ENCODE measurements at places on chromosomes 5 and 9. TPM values are rescaled to one million over a fixed set of nuclear protein-coding genes. Genes with fewer than 3 reads are reported as not detected.
A peak's percentile ranks its signal among the peaks of the same experiment; 100 is the strongest.

- no peak for DNase-seq
Observed at GRCh38 chr5:4027088-4027734, 431.6 kb downstream of the IRX1 start.

GRCh38 chr5:136104306-136104965 is 28.2 kb upstream of the SMAD5 start:
- no peak for DNase-seq

DNA sequence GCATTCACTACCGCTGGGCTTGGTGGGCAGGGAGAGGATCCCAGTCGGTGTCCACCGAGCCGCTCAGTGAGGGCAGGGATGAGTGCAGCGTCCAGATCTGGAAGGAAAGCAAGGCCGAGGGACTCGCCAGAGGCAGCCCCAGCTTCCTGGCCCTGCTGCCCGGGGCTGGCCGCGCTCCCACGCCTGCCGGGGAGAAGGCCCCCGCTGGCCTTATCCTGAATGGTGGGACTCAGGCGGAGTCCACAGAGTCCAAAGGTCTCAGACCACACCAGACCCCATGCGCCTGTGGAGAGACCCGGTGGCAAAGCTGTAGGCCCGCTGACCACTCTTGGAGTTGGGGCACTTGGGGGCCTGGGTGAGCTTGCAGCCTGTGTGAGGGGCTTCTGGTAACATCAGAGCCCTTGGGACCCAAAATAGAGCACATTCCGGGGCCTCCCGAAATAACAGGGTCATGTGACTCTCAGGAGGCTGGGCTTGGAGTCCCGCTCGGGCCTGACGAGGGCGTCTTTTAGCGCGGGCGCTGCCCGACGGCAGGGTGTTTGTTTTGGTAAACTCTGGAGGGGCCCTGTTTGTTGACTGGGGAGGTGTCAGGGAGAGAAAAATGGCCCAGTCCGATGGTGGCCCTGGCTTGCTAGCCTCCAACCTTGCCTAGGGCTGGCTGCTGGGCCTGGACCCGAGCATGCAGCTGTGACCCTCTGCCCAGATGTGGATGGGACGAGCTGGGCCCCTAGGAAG is 2.8 kb downstream of the RXRA start:
- DNase-seq: no peak

DNA sequence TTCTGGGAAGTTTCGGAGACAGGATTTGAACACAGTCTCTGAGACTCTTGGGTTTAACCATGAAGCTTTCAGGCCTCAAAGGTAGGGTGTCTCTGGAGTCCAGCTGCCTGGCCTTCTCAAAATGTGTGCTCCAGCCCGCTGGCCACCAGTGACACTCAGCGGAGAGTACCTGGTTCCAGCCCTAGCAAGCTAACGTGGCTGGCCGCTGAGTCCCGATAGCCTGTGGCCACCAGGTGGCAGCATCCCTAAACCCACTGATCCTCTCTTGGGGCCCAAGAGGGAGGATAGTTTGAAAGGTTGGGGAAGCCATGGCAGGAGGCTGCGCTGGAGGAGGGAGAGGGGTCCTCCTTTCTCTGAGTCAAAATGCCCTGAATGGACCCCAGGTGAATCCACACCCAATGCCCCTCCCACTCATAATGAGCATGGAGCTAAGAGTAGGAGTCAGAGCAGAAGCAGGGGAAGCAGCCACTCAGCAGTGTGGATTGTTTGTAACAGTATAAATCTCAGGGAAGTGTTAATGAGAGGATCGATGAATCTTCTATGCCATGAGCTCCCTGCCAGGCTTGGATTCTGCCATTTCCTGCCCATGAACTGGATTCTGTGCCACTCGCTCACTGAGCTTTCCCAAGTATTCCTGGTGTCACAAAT is 5.4 kb upstream of the TIFAB start:
- DNase-seq: peak; percentile 93

DNA sequence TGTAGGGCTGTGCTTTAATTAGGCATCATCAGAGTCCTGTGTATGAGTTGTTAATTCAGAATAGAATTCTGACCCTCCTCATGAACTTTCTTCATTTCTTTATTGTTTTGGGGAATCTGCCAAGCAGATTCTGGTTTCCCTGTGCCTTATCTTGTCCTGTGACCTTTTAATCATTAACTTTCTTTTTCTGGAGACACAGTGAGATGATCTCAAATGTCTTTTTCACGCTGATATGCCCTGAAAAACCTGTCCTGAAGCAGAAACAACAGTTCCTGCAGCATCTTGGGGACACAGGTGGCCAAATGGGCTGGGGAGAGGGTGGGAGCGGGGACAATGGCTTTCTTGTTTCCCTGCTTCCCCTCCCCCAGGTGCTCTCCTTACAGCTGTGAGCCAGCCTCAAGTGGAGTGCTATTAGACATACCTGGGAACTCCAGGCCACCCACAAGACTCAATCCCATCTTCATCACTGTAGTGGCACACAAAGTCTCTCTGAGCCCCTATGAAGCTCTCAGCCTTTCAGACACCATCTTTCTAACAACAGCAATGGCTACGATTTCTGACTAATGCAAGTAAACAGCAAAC is 213.8 kb downstream of the ATP10B start:
- DNase-seq: no peak

- DNase-seq: no peak
Observed at GRCh38 chr5:57600321-57600720, 117.7 kb upstream of the ACTBL2 start.

The C9 gene
- total RNA-seq: 0.51 TPM

The MIGA2 gene
- total RNA-seq: 49.4 TPM

The DBH gene
- not detected for total RNA-seq
